ENCODE measurements at places on chromosomes 13 and 19. TPM values are rescaled to one million over a fixed set of nuclear protein-coding genes. Genes with fewer than 3 reads are reported as not detected.

KLK14 gene
- not detected for total RNA-seq

DHDH gene
- total RNA-seq = 0.17 TPM

FAM216B gene
- 0.26 TPM for total RNA-seq

NPAS1 gene
- total RNA-seq = 0.26 TPM

RFPL4A gene
- not detected for total RNA-seq

TEX101 gene
- total RNA-seq = not detected

OR4F17 gene
- not detected for total RNA-seq

NECTIN2 gene
- 70.7 TPM for total RNA-seq

CEACAM4 gene
- total RNA-seq = not detected

SYT3 gene
- total RNA-seq = not detected

Data from fibroblast of lung (primary cell).